ENCODE measurements at places on chromosomes 2 and 18.

DNA sequence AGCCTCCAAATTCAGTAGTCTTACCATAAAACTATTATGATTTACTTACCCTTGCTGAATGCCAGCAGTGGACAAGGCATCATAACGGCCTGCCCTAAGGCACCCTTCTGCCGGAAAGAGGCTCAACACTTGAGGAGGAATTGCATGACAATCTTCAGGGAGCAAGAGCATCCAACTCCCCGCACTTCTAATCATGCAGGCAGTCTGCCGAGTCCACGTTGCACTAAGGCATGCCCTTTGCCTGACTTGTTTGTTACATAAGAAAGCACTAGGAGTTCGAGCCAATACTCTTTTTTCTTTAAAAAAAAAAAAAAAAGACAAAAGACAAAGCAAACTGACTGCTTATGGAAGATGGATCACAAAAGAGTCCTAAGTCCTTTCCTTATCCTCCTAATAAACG lies 17.9 kb upstream of the SPTBN1 start:
- no peak for DNase-seq

- DNase-seq, result no peak
These were observed 38.0 kb upstream of the GPD2 start for GRCh38 chr2:156398176-156398575.

GRCh38 chr18:47501946-47502345 lies 250.5 kb upstream of the SKOR2 start:
- DNase-seq, result no peak

GRCh38 chr2:205754285-205754923 lies 72.1 kb downstream of the NRP2 start:
- no peak for DNase-seq

DNA sequence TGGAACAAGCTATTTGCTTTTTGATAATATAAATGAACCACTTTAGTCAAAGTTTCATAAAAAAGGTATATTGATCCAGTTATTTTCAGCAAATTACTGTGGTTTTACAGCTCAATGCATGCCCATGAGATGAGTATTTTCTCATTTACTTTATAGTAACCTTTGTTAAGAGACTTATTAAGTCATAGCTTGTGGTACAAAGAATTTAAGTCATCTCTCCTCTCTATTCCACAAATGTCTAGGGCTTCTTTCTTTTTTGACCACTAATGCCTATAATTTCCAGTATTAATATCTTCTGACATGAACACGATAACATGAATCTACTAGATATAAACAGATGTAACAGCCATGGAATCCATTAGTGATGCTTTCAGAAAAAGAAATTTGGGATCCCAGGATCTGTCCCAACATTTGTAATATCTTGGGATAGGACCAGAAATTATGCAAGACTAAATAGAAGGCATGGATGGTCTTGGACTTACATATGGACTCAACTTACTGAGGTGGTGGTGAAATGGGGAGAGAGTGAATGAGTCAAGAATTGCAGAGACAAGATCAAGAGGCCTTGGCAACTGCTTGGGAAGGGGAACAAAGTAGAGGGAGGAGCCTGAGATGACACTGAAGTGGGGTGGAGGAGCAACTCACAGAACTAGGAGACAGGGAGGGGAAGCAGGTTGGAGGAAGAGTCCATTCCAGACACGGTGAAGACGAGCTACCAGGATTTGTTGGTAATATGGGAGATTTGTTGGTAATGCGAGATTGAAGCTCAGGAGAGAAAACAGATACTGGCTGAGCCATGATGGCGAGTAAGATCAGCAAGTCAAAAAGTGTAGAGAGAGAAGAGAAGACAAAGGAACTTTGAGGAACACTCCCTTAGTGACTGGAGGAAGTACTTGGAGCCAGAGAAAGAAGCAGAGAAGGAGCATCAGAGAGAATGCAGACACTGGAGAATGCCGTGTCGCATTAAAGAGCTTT lies 42.4 kb upstream of the KDM3A start:
- DNase-seq, result no peak

- no peak for DNase-seq
These were observed 141.0 kb downstream of the ARL4C start for GRCh38 chr2:234355808-234356365.

DNA sequence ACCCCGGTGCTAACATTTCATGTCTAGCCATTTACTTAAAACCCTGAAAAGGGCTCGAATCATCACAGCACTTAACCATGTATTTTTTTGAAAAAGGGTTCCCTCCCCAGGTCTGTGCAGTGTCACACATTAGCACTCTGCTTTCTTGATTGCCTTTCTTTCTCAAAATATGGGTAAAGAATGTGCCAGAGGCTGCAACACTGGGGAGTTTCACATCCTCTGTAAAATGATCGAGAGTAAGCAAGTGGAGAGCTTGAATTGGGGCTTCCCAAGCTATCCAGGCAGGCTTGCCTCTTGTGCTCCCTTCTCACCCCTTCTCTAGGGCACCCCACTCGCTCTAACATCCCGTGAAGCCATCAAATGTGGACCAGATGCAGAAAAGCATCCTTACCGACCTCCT lies 177.0 kb upstream of the CCDC68 start:
- DNase-seq, result no peak

DNA sequence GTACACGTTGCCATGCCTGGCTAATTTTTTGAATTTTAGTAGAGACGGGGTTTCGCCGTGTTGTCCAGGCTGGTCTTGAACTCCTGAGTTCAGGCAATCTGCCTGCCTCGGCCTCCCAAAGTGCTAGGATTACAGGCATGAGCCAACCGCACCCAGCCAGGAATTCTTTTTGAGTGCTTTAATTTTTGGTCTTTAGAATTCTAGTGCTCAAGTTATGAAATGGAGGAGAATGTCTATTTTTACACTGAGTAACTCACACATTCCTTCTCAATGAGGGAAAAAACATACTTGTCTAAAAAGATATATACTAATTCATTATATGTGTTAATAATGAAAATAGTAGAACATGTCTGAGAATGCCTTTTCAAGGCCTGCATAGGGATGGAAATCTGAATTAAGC lies 8.5 kb downstream of the ZNF396 start:
- DNase-seq, result no peak

- DNase-seq, result no peak
These were observed 24.1 kb downstream of the EPB41L3 start for GRCh38 chr18:5519448-5520298.

DNA sequence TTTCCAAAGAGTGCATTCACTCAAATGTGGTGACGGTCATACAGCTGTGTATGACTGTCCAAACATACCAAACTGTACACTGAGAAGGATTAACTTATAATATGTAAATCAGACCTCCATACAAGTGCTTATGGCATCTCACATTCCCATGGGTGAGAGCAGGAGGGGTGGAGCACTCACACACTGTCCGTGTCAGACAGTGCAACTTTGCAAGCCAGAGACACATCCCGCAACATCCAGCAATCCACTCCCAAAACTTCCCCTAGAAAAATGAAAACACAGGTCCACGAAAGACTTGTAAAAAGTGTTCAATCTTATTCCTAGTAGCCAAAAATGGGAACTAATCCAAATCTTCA lies 36.4 kb downstream of the FAM168B start:
- no peak for DNase-seq

DNA sequence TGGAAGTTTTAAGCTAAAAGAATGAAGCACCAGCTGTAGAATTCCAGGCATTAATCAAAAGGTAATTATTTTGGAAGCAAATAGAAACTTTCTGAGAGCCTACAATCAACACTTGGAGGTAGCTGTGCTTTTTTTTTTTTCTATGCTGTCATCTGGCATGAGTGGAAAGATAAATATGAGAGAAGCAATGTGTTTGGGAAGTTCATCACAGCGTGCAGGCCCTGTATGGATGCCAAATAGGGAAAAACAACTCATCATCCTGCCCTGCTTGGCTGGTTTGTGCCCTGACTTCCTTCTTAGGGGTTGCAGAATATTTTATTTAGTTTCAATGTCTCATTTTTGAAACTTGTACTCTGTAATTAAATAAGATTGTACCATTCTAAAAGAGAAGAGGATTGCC lies 437.4 kb downstream of the PIK3C3 start:
- no peak for DNase-seq

GRCh38 chr2:131543385-131543891 lies 15.8 kb downstream of the CCDC74A start:
- no peak for DNase-seq

GRCh38 chr2:43361286-43361685 lies 134.9 kb upstream of the ZFP36L2 start:
- no peak for DNase-seq

DNA sequence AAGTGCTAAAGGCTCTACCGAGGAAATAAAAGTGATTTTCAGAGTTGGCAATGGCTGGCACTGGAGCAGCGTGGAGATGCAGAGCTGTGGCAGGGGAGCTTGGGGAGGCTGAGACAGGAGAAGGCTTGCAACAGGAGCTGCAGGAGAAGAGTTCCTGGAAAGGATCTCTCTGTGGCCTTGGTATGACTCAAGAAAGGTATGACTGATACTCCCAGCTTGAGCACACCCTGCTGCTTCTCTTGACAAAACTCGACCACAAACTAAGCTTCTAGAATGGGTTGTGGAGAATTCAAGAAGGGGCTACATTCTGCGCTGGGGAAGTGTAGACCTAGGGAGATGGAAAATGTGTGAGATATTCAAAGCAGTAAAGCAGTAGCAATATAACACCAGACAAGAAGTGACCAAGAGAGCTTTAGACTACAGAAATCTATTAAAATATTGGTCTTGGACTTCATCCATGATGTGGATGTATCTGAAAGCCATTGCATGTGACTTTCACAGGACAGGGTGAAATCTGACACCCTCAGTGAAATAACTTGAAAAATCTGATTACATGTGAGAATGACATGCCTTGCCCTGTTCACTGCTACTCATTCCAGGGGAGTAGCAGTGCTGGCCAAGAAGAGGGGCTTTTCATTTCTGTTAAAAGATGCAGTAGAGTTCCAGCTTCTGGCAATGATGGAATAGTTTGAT lies 41.5 kb downstream of the SUCLG1 start:
- no peak for DNase-seq

DNA sequence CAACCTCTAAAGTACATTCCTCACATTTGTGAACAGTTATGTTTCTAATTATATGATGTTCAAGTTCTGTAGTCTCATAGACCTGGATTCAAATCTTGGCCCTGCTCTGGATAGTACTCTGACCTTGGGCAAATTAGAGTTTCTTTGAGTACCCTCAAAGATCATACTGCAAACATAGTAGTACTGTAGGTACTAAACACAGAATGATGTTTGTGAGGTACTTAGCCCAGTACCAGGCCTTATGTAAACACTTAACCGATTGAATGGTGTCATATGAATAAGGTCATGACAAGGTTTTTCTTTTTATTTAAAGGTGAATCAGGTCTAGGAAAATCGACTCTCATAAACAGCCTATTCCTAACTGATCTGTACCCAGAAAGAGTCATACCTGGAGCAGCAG lies 19.1 kb downstream of the SEPTIN2 start:
- no peak for DNase-seq

GRCh38 chr2:154699575-154699930 lies 1.1 kb downstream of the KCNJ3 start:
- DNase-seq, result no peak

DNA sequence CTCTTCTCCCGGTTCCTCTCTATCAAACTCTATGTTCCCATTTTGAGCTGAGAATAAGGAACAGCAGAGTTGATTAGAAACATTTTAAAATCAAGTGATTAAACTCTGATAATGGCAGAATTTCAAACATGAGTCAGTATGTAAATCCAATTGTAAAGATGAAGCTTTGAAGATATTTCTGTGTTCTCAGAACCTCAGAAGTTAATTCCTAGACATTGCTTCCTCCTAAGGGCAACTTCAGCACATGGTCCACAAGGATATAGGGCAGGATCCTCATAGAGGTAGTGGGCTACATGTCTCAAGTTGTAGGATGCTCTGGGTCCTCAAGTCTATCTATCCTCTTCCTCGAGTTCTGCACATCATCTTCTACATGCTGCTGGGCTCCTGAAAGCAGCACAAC lies 46.3 kb downstream of the QPCT start:
- DNase-seq, result no peak

- no peak for DNase-seq
These were observed 45.5 kb downstream of the KIF5C start for GRCh38 chr2:148920559-148920958.

DNA sequence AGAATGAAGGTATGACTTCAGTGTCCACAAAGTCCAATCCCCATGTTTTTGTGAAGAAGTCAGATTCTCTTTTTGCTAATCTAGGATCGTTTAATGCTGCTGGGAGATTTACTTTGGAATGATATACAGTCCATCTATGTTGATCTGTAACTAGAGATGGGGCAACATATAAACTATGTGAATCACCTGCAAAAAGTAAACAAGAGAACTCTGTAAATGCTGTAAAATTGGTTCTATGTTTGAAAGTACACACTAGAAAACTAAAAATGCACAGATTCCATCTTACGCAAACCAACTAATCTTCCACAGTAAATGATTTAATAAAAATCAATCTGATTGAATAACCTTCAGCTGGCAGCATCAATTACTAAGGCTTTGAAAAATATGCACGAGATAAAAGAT lies 37.5 kb downstream of the VPS54 start:
- no peak for DNase-seq

DNA sequence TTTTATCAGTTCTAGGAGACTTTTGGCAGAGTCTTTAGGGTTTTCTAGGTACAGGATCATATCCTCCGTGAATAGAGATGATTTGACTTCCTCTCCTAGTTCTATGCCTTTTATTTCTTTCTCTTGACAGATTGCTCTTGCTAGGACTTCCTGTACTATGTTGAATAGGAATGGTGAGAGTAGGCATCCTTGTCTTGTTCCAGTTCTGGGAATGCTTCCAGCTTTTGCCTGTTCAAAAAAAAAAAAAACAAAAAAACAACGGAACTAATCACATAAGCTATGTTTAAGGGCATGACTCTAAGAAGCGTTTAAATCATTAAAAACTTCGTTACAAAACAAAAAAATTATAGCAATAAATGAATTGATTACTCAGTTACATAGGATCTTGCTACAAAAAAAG lies 145.7 kb downstream of the NUP35 start:
- no peak for DNase-seq

DNA sequence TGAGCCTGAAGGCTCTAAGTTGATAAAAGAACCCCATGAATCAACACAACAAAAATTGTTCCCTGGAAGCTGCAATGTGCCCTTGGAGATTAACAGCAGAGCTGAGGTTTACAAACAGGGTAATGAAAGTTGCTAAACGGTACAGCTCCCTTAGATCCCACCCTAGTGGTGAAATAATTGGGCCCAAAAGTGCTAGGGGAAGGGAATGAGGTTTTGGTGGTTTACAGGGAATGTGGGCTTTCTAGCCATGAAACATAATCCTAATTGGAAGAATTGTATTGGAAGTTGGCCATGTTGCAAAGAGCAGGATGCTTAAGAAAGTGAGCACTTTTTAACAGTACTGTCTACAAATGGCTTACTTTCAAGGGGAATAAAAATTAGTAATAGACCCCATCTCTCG lies 180.2 kb upstream of the SMIM21 start:
- no peak for DNase-seq

GRCh38 chr2:191618046-191618780 lies 59.7 kb upstream of the NABP1 start:
- DNase-seq, result no peak

DNA sequence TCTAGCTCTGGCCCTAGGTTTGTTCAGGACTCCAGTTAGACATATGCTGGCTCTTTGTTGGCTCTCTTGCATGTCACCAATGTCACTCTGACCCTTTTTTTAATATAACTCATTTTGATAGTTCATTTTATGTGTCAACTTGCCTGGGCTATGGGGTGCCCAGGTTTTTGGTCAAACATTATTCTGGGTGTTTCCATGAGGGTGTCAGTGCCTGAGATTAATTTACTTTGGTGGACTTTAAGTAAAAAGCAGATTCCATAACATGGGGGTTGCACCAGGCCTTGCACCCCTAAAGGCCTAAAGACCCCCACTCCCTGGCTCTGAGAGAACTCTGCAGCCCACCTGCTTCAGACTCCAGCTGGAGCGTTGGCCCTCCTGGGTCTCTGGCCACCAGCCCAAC lies 48.1 kb upstream of the SNTG2 start:
- DNase-seq, result no peak

Data from stimulated activated CD8-positive, alpha-beta memory T cell treated with anti-CD3 and anti-CD28 coated beads, Interleukin-7, amount 100 ng/mL, for 4 hours (primary cell).